ENCODE measurements at places on chromosomes 11 and 22. TPM values are rescaled to one million over a fixed set of nuclear protein-coding genes. Genes with fewer than 3 reads are reported as not detected.

DNA sequence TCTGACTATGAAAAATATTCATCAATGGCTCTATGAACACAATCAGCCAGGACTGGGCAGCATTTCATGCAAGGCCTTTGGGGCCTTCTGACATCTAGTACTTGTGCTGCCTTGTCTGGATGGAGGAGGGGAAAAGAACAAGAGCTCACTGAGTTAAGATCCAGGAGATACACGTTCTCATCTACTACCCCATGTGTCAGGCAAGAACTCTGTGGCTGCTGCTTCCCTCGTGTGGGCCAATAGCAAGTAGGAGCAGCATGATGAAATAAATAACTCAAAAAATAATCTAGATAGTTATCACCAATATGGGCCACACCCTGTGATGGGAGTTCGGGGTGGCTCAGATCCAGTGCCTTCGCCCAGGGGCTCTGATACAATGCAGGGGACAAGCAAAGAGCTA lies 7.3 kb downstream of the KCNE3 start:
- no peak overlapping the region for H3K4me3 ChIP-seq
- peaks cover 11% of the 10 kb centered on the region for H3K4me1 ChIP-seq
- peaks cover 16% of the 10 kb centered on the region for H3K36me3 ChIP-seq

- DNase-seq: no peak
- no peaks in the 10 kb centered on the region for H3K27me3 ChIP-seq
- no peaks in the 10 kb centered on the region for H3K4me1 ChIP-seq
- H3K27ac ChIP-seq: no peak overlapping the region
- H3K36me3 ChIP-seq: no peaks in the 10 kb centered on the region
Observed at GRCh38 chr11:83785942-83786341, 499.8 kb upstream of the CCDC90B start.

Gene TRMT112
- polyA plus RNA-seq: 237 TPM

GRCh38 chr11:67448220-67448609 lies 4.3 kb downstream of the GPR152 start:
- no peak overlapping the region for H3K27ac ChIP-seq
- H3K27me3 ChIP-seq: no peaks in the 10 kb centered on the region
- no peaks in the 10 kb centered on the region for H3K4me1 ChIP-seq
- no peak overlapping the region for H3K4me3 ChIP-seq

GRCh38 chr22:26463688-26464087 lies 19.9 kb downstream of the HPS4 start:
- no peak overlapping the region for H3K4me3 ChIP-seq
- peaks cover 33% of the 10 kb centered on the region for H3K36me3 ChIP-seq
- H3K27ac ChIP-seq: no peak overlapping the region
- H3K27me3 ChIP-seq: no peaks in the 10 kb centered on the region
- DNase-seq: no peak

DNA sequence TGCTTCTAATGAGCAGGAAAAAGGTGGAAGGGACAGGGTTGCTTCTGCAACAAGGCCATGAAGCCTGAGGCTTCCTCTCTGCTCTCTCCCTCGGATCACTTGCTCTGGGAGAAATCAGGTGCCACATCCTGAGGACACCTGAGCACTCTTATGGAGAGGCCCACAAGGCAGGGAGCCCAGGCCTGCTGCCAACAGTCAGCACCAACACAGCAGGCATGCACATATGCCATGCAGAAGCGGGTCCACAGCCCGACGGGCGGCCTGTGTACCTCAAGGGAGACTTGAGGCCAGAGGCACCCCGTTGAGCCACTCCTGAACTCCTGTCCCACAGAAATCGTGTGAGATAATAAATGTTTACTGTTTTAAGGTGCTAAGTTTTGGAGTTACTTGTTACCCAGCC lies 9.5 kb downstream of the TTLL12 start:
- H3K36me3 ChIP-seq: peaks cover 5% of the 10 kb centered on the region
- no peak overlapping the region for H3K27ac ChIP-seq
- no peaks in the 10 kb centered on the region for H3K27me3 ChIP-seq
- no peak for DNase-seq

Gene P4HA3
- 0.89 TPM for polyA plus RNA-seq

- H3K27me3 ChIP-seq: peaks cover 47% of the 10 kb centered on the region
- H3K4me3 ChIP-seq: no peak overlapping the region
- peaks cover 2% of the 10 kb centered on the region for H3K36me3 ChIP-seq
Observed at GRCh38 chr22:37819105-37819433, 4.1 kb upstream of the GALR3 start.

- no peak for DNase-seq
- H3K4me1 ChIP-seq: no peaks in the 10 kb centered on the region
- no peak overlapping the region for H3K27ac ChIP-seq
- H3K36me3 ChIP-seq: no peaks in the 10 kb centered on the region
- H3K4me3 ChIP-seq: no peak overlapping the region
Observed at GRCh38 chr11:782264-783174, 5.2 kb upstream of the GATD1 start.

- no peaks in the 10 kb centered on the region for H3K27me3 ChIP-seq
- peak; percentile 24 for DNase-seq
- no peak overlapping the region for H3K27ac ChIP-seq
- peaks cover 2% of the 10 kb centered on the region for H3K4me1 ChIP-seq
- no peak overlapping the region for H3K4me3 ChIP-seq
- no peaks in the 10 kb centered on the region for H3K36me3 ChIP-seq
Observed at GRCh38 chr11:19919050-19919561, 206.5 kb downstream of the NAV2 start.

DNA sequence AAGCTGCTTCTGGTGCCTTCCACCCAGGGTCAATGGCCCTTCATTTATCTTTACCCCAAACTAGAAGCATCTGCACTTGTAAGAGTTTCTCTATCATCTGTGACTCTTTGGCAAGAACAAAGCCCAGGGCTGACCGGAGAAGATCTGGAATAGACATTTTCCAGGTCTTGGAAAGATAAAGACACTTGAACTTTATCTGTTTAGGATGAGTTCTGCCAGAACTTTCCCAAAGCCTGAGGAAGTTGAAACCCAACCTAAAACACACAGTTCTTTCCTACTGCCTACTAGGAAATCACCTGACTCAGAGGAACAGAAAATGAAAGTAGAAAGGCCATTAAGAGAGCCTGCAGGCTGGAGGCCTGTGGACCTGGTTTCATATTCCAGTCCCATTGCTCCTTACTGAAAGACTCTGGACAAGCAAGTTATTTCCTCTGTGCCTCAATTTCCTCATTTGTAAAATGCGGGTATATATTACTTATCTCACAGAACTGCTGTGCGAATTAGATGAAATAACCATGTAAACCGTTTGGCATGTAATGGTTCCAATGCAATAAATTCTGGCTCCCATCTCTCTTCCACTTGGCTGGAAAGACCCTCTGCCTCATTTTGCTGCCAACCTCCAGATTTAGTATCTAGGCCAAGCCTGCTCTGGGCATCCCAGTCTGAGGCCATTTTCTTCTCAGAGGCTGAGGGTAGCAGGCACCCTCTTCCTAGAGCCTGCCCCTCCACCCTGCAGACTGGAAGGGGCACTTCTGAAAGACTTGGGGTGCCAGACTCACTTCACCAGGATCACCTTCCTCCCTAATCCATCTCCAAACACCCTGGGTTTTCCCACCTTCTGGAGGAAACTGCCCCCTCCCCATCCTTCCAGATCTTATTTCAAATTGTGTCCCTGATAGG lies 1.2 kb downstream of the UBE2L6 start:
- H3K36me3 ChIP-seq: no peaks in the 10 kb centered on the region
- H3K27me3 ChIP-seq: no peaks in the 10 kb centered on the region
- peak overlapping the region; percentile 21 for H3K4me3 ChIP-seq
- DNase-seq: no peak

- H3K27me3 ChIP-seq: no peaks in the 10 kb centered on the region
- H3K4me1 ChIP-seq: no peaks in the 10 kb centered on the region
- peak; percentile 2 for DNase-seq
- no peak overlapping the region for H3K27ac ChIP-seq
Observed at GRCh38 chr11:34126959-34127848, 21.8 kb downstream of the NAT10 start.

DNA sequence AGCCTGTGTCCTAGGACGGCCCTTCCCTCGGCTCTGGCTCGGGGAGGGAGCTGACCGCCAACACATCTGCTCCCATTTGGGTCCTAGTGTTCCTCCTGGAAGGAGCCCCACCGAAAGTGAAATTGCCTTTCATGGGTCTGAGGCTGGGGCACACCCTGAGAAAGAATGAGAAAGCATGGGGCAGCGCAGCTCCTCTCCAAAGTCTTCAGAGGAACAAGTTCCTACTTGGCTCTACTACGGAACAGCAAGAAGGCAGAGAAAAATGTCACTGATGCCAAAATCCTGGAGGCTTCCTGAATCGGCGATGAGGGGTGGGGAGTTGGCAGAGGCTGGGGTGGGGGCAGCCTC lies 41.5 kb upstream of the MYEOV start:
- H3K27ac ChIP-seq: no peak overlapping the region
- H3K4me3 ChIP-seq: no peak overlapping the region

Gene ASPHD2
- polyA plus RNA-seq: 0.45 TPM

DNA sequence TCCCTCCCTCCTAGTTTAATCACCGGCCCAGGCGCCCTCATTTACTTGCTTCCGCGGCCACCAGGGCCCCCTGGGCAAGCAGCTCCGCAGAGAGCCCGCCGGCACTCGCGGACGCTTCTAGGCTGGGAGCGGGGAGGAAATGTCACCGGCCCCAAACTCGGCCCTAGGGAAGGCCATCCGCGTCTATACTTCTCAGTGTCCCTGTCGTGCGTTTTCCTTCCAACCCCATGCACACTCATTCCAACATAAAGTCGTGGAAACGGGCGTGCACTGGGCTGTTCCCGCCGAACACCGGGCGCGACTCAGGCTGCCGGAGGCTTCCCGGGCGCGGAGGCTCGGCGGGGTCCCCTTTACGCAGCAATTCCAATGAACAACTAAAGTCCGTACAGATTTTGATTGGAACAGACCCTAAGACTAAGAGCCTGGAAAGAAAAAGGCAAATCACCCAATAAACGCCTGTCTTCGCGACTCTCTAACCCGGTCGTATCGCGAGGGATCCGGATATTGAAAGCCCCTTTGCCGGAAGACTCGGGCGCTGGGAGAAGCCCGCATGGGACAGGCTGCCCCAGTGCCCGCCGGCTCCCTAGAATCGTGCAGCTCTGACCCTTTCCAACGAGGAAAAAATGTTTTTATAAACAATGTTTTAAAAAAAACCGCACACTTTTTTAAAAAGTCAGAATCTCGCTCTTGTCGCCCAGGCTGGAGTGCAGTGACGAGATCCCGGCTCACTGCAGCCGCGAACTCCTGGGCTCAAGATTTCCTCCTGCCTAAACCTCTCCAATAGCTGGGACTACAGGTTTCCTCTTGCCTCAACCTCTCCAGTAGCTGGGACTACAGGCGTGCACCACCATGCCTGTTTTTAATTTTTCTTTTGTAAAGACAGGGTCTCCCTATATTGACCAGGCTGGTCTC lies 1.3 kb upstream of the BARX2 start:
- no peak overlapping the region for H3K4me3 ChIP-seq
- peaks cover 86% of the 10 kb centered on the region for H3K27me3 ChIP-seq
- no peaks in the 10 kb centered on the region for H3K36me3 ChIP-seq

Gene UPK3A
- 0.55 TPM for polyA plus RNA-seq

DNA sequence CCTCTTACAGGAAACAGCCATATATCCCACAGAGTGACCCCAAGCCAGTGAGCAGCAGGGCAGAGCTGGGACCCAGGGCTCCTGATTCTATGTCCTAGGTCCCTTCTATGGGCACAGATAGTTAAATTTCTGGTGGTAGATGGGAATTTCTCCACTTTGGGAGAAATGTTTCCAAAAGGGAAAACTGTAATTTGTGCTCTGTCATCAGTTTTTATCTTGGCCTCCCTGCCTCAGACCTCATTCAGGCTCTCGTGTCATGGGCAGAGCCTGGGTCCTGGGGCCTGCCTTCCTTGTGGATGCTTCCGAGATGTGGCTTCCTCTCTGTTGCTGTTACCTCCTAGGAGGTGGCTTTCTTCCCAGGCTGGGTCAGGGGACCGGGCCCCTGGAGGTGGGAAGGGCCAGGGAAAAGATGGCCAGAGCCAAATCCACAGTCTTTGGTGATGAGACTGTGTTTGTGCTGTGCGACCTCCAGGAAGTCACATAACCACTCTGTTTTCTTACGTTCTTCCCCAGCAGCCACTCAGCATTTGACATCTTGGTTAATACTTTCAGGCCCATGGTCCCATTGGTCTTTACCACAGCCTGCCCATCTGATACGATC lies 8.6 kb downstream of the LRRC32 start:
- no peaks in the 10 kb centered on the region for H3K27me3 ChIP-seq
- H3K27ac ChIP-seq: no peak overlapping the region
- no peak for DNase-seq
- no peak overlapping the region for H3K4me3 ChIP-seq

DNA sequence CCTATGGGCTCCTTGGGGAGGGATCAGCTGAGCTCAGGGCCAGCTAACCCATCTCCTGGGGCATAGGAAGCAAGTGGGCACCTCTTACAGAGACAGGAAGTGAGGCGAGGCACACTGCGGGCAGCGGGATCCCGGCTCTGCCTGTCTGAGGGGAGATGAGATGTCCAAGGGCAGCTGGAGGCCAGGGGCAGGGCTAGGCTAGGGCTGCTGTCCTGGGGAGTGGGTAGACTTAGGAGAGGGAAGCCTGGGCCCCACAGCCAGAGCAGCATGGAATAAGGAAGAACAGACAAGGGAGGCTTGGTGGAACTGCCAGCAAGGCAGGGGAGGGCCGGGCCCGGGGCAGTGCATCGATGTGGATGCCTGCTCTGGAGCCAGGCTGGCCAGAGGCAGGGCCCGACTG lies 76.3 kb downstream of the MORC2 start:
- no peak overlapping the region for H3K4me3 ChIP-seq
- DNase-seq: no peak
- H3K27ac ChIP-seq: no peak overlapping the region
- peaks cover 34% of the 10 kb centered on the region for H3K36me3 ChIP-seq
- no peaks in the 10 kb centered on the region for H3K27me3 ChIP-seq

Measured in lung (tissue), 17 donors.